ENCODE measurements at places on chromosomes 7 and 10.

DNA sequence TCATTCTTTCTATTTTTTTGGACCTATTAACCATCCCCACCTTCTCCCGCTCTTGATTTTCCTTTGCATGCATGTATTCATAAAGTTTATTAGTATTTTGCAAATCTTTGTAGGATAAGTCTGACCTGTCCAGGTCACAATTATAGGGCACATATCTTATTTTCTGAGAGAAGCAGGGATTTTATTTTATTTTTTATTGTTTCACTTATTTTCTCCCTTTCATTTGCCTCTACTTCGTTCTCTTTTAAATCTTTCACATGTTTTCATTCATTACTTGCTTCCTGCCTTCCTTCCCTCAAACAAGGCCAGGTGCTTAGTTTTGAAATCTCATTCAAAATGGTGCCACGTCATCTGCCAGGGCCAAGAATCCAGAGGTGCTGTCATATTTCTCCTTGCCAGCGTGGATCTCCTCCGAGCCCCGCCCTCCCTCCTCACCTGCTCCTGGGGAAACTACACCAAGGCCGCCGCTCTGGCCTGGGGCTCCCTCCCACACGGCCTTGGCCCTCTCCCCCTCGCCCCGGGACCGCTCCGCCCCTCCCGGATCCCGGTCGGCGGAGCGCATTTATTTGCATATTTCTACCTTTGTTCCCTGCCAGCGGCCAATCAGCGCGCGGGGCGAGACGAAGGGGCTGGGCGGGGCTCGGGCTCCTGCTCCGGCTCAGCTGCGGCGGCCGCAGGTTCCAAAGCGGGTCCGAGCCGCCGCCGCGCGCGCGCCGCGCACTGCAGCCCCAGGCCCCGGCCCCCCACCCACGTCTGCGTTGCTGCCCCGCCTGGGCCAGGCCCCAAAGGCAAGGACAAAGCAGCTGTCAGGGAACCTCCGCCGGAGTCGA, at the start of gene TSPAN13:
TSS of gene TSPAN13 (plus strand) at position 654 of the 830 bp plus-strand sequence. CDS start 213 bp downstream, outside the sequence.
- DNase-seq, result peak; percentile 84

GRCh38 chr10:90168244-90168643, 466.9 kb downstream of the KIF20B start:
- DNase-seq, result no peak

DNA sequence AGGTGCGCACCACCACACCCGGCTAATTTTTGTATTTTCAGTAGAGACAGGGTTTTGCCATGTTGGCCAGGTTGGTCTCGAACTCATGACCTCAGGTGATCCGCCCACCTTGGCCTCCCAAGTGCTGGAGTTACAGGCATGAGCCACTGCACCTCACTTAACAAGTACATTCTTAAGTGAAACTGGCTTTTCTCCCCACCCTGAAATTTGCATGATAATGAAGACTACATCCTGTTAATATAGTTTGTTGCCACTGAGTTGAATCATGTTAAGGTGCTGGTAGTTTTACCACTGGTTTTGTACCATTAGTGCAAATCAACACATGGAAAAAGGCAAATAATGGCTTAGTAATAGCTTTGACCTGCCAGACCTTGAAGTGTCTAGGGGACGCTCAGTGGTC, 62.2 kb downstream of the MPLKIP start:
- DNase-seq, result no peak

DNA sequence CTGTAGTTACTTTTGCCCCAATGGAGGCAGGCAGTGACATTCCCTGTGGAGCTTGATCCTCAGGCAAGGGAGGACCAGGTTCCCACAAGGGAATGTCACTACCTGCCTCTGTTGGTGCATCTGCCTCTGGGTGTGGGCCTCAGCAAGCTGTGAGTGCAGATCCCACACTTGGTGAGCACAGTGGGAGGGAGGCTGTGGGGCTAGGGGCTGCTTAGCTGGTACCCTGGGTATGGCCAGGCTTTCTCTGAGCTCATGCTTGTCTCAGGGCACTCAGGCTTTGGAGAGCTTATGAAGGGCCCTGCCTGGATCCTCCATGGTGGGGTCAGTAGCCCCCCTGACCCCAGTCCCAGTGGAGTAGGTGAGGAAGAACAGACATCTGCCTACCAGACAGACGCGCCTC, 16.2 kb upstream of the ZNF488 start:
- DNase-seq, result no peak

GRCh38 chr7:88218836-88219605, 817 bp downstream of the SRI start:
- DNase-seq, result peak; percentile 57

GRCh38 chr7:14430926-14431325, 441.5 kb upstream of the ETV1 start:
- DNase-seq, result no peak

DNA sequence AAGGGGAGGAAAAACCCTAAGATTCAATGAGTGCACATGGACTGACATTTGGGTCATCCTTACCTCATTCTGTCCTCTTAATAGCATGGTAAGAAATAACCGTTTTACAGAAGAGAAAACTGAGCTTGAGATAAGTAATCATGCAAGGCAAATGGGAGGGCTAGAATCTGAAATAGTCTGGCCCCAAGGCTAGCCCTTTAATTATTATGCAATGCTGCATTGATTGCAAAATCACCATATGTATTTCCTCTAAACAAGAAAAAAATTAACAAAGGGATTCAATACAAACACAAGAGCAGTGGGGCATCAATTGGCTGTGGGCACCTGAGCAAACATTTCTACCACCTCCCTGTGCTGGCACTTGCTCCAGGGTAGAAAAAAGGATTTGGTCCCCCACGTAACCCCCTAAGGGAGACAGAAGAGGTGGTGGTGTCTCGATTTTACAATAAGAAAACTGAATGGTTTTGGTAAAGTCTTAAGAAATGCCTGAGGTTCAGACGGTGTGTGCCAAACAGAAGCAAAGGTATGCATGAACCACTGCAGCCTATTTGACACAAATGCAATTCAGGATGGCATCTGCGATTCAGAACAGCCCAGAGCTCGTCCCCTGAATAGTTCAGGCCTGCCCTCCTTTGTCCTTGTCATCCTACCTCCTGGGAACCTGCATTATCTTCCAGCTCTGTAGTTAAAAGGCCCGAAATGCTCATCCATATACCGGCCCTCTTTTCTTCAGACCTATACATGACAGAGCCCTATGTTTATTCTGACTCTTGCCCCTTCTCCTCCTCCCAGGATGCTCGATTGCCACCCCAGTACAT, 23.6 kb downstream of the PIP4K2A start:
- peak; percentile 24 for DNase-seq
